ENCODE measurements at places on chromosomes 6 and 20. TPM values are rescaled to one million over a fixed set of nuclear protein-coding genes. Genes with fewer than 3 reads are reported as not detected.
A peak's percentile ranks its signal among the peaks of the same experiment; 100 is the strongest.

DNA sequence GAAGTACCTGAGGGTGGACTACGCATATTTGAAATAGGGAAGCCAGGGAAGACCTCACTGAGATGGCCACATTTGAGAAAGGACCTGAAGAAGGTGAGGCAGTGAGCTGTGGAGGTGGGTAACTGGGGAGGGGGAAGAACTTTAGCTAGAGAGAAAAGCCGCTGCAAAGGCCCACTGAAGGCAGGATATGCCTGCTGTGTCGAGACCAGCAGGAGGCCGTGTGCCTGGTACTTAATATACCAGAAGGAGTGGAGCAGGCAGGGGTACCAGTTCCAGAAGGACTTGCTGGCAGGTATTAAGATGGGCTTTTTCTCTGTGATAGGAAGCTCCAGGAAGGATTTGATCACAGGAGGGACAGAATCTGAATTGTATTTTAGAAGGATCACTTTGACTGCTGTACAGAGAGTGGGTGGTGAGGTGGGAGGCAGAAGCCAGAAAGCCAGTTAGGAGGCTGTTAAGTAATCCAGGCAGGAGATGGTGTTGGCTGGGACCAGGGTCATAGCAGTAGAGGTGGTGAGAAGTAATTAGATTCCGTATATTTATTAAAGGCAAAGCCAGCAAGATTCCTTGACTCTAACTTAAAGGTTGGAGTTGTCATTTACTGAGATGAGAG, 54.2 kb upstream of the FANCE start:
- no peaks in the 10 kb centered on the region for H3K27me3 ChIP-seq
- H3K27ac ChIP-seq = no peak overlapping the region
- H3K4me3 ChIP-seq = no peak overlapping the region
- no peak for DNase-seq
- no peaks in the 10 kb centered on the region for H3K36me3 ChIP-seq

The NRSN1 gene
- not detected for total RNA-seq

DNA sequence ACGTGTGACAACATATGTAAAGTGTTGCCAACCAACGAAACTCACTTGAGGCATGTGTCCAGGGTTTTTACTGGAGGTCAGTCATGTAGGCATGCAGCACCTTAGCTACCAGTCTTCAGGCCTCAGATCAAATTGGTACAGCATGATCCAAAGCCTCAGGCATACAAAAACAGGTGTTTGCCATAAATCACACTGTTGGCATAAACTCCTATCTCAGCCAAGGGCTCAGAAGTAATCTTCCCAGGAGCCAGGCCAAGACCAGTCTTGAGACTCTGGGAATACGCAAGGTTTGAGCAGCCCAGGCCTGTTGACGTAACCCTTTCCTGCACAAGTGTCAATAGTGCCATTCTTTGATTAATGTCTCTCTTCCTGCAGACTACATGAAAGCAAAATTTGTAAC, 163.5 kb downstream of the PRL start:
- no peak overlapping the region for H3K27ac ChIP-seq
- H3K4me3 ChIP-seq = no peak overlapping the region
- H3K27me3 ChIP-seq = no peaks in the 10 kb centered on the region
- H3K36me3 ChIP-seq = no peaks in the 10 kb centered on the region
- H3K4me1 ChIP-seq = no peaks in the 10 kb centered on the region
- DNase-seq = peak; percentile 40

The CFB gene
- total RNA-seq = 87.1 TPM

The MAK gene
- total RNA-seq = not detected

GRCh38 chr6:11789744-11790143, 11.1 kb upstream of the ADTRP start:
- DNase-seq = peak; percentile 45
- no peak overlapping the region for H3K4me3 ChIP-seq
- no peak overlapping the region for H3K27ac ChIP-seq
- H3K4me1 ChIP-seq = no peaks in the 10 kb centered on the region

DNA sequence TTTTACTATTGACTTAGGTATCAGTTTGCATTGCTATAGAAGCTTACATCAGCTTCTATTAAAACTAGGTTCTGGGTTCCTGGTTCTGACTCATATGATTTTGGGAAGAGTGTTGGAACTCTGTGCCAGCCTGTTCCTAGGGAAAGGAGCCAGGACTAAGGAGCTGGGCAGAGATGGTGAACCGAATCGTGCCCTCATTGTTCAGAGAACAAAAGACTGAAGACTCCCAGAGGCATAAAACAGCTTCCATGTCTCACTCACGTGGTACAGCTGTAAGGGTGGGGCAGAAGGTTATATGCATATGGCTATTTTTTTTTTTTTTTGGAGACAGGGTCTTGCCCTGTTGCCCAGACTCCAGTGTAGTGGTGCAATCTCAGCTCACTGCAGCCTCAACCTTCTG, 89.1 kb upstream of the THBS2 start:
- no peaks in the 10 kb centered on the region for H3K36me3 ChIP-seq
- DNase-seq = no peak
- H3K4me3 ChIP-seq = no peak overlapping the region

- no peak for DNase-seq
- no peaks in the 10 kb centered on the region for H3K36me3 ChIP-seq
- H3K4me3 ChIP-seq = no peak overlapping the region
- H3K27ac ChIP-seq = no peak overlapping the region
- peaks cover 3% of the 10 kb centered on the region for H3K27me3 ChIP-seq
- no peaks in the 10 kb centered on the region for H3K4me1 ChIP-seq
These were observed 130.5 kb downstream of the ANKRD60 start for GRCh38 chr20:58097943-58098342.

DNA sequence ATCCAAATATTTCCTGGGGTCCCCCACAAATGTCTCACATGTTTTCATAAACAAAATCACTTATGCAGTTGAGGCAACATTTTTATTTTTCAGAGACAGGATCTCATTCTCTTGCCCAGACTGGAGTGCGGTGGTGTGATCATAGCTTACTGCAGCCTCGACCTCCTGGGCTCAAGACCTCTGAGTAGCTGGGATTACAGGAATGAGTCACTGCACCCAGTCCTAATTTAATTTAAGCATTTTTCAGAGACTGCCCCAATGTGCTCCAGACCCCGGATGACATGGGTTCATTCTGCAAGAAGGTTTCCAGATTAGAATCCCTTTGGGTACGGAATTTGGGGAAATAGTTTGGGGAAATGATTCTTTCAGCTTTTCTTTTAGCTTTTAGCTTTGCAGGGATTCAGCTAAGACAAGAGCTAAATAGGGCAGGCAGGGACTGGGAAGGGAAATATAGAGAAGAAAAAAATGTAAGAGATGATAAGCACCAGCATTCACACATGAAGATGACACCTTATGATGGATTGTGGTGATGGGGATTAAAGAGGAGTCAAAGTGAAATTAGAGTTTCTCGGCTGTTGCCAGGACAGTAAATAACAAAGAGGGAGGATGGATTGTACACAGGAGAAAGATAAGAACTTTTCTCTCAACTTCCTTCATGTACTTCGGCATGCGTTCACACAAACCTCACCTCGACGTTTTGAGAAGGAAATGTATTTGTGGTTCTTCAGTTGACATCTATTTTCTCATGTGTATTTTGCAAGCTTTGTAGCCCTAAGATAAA, 169.4 kb upstream of the TAB2 start:
- no peak for DNase-seq
- no peak overlapping the region for H3K27ac ChIP-seq
- no peaks in the 10 kb centered on the region for H3K36me3 ChIP-seq
- H3K4me3 ChIP-seq = no peak overlapping the region

Data from fibroblast of lung (primary cell).